ENCODE measurements at places on chromosomes 2 and 18. TPM values are rescaled to one million over a fixed set of nuclear protein-coding genes. Genes with fewer than 3 reads are reported as not detected.

DNA sequence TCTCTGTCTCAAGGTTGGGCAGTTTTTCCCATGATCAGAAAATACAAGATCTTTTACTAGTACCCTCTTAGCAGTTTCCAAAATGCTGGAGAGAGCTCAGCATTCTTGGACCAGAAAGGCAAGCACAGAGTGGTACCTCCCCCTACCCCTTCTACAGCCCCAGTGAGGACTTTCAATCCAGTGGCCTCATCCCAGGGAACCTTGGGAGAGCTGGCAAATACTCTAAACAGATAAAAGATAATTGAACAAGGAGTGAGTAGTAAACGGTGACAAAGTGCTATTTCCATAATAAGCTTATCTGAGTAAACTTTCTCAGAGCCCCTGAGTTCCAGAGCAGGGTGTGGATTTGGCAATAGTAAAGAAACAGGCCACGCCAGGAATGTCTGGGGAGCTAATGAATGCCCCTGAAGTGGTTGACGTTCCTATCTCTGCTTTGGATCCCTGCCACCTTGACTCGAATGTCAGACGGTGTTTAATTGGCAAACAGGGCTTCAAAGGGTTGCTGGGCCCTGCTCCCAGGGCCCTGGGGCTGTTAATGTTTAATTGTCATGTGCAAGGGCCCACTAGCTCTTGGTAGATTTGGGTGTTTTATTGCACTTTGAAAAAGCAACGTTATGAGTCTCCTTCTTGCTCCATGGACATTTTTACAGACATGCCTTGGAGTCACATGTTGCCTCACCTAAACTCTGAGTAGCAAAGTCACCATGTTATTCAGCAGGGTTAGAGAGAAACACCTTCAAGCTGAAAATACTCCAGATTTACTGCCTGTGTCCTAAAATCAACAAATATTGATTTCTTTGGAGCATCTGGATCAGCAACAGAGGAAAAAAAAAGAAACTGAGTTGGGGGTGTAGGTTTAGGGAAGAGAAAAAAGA lies 239.9 kb downstream of the CYRIA start:
- DNase-seq: no peak

- DNase-seq: no peak
These were observed 40.1 kb downstream of the KCNF1 start for GRCh38 chr2:10951558-10952414.

DNA sequence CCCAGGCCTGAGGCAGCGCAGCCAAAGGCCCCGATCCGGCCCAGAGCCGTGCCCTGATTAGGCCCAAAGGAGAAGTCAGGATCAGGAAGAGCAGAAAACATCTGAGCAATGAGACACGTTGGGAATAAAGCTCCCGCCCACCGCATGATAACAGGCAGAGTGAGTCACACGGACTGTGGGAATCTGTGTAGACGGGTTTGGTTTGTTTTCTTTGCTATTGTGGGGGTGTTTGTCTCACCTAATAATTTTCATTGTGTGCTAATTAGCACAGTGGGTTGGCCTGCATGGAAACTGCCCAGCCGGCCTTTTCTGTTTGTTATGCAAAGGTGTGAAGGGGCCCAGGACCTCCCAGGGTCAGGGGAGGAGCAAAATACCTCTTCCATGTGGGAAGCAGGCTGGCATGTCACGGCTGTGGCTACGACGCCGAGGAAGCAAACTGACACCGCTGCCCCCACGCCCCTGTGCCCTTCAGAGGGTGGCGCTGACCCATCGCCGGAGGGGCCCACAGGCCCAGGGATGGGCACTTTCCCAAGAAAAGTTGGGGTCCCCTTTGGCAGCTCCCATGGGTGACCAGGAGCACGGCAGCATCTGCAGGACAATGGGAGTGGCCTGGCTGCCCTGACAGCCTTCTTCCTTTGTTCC lies 68.4 kb upstream of the CTDP1 start:
- DNase-seq: no peak

GRCh38 chr18:27411911-27412310 lies 226.8 kb upstream of the CHST9 start:
- DNase-seq: no peak

DNA sequence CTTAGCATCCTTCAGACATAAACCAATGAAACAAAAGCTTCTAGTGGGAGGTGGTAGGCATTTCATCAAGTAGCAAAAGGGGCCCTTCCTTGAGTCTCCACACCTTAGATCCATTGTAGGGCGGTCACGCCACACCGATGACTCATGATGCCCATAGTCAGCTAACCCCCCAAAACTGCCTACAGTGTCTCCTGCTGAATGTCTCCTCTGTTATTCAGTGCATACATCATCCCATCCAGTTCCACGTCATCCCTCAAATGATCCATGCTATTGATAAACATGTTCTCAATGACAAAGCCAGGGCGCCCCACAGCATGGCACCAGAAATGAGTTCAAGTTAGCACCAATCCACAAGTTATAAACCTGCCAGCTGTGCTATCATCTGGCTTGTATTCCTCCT lies 57.4 kb upstream of the ACKR3 start:
- DNase-seq: no peak

DNA sequence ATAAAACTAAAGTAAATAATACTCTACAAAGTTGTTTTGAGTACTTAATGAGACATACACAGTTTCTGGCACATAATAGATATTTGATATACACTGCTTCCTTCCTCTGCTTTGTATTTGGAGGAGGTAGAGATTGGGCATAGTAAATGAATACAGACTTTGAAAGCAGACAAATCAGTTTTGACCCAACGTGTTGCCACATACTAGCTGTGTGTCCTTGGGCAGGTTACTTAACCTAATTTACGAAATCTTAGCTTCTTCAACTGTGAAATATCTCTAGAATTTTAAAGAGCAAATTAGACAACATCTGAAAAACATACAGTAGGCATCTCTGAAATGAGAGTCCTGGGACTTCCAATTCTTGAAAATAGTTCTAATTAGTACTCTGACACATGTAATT lies 425.4 kb downstream of the TGIF1 start:
- DNase-seq: no peak

DNA sequence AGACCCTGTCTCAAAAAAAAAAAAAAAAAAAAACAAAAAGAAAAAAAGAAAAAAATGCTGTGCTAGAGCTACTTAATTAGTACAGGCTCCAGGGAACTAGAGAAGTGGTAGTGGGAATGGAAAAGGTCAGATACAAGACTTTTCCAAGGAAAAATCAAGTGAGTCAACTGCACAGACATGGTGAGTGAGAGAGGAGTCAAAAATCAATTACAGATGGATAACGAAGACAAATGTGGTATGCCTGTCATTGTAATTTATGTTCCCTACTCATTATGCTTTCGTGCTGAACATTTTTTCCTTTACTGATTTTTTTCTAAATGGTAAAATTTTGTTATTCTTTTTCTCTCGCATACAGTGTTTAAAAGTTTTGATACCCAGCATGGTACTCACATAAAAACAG lies 111.5 kb downstream of the MDH1 start:
- DNase-seq: no peak

DNA sequence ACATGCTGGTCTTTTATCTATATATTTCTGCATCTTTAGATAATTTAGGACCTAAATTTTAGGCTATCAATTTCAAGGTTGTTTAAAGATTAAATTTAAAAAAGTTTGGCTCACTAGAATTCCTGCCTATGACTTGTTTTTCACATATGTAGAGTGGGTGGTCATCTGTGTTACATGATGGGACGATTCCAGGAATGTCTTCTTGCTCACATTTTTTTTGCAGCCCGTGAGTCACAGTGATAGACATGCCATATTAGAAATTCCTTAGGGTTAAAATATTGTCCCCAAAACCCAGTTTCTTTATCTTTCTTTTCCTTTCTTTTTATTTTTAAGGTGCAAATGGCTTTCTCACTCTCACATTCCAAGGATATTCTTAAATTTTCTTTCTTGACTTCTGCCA lies 652.0 kb downstream of the PLCL1 start:
- no peak for DNase-seq

DNA sequence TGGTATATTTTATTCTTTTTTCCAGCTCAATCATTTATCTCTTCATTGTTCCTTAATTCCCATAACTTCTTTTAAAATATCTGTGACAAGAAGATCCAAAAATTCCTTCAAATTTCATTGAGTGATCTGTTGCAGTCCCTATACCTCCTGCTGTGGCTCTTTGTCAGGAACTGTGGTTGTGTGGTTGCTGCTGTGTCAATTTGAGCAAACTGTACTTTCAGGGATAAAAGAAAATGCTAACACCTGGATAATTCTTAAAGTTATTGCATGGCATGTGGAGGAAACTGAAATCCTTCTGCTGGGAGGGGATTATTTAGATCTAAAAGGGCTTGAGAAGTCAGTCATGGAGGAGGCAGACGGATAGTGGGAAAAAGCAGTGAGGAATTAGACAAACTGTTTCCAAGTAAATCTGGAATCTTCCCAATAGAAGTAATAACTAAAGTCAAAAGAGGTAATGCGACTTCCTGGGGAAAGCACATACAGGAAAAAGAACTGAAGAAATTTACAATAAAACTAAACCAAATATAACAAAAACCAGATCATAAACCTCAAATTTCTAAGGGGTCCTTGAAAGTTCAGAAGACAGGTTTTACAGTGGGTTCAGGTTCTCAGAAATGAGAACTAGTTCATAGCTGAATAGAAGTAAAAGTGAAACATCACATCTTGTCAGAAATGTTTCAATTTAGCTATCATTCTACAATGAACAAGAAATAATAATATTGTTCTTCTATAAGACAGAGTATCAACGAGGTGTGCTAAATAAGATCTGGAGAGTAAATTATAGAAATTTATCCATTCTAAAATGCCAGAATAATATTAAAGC lies 33.5 kb upstream of the CD226 start:
- DNase-seq: no peak

The GKN1 gene
- total RNA-seq: not detected

The EMILIN1 gene
- total RNA-seq: 0.70 TPM

The SLC9A4 gene
- total RNA-seq: 0.15 TPM

The ST6GAL2 gene
- not detected for total RNA-seq

The AGXT gene
- not detected for total RNA-seq

The TRIP12 gene
- total RNA-seq: 229 TPM

The GREB1L gene
- total RNA-seq: not detected
